DMS 273 treated with DMSO at 0.1 percent for 48 hours (cell line): ENCODE measurements at places on chromosomes 11 and 22.

DNA sequence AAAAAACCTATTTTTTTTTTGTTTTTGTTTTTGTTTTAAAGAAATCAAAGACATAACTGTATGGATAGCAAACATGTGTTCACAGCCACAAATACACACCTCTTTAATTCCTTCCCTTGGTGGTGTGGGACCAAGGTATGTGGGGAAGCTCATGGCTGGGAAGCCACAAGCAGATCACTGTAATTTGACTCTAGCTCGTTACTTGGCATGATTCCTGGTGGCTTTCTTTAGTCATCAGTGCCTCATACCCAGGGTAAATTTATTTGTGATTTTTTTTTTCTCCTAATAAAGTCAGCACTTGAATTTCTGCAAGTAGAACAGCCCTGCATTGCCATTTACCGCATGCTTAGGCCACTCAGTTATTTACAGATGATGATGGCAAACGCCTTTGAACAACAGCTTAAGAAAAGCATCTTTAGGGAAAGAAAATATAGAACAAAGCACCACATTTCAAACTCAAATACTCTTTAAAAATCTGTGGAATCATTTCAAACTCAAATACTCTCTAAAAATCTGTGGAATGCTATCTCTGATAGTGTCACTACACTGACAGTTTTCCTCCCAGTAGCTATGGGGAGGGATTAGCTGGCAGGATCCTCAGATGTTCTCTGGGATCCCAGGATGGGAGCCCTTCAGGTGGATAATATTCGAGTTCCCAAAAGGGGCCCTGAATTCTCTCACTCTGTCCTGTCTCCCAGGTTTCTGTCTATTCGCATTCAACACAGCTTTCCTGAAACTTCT is 687.2 kb downstream of the OPCML start:
- DNase-seq, result no peak

GRCh38 chr11:125452125-125452470 is 44.0 kb downstream of the FEZ1 start:
- DNase-seq, result no peak

DNA sequence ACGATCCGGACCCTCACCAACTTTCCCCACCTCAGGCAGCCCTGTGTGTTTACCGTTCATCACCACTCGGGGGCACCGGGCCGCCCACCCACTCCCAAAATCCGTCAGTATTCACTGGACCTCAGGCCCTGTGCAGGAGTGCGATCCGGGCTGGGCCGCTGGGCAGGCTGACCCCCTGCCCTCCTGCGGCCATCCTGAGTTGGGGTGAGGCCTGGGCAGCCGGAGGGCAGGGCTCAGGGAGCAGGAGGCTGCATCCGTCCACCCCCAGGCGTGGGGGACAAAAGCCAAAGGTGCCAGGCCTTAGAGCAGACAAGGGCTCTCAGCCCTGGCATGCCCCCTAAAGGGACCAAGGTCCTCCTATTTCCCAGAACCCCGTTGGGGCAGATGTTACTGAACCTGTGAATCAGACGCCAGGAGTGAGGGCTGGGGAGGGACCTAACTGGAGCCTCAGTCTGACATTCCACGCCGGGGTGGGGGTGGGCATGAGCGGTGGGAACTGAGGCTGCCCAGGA is 16.8 kb upstream of the TMEM191C start:
- DNase-seq, result no peak

DNA sequence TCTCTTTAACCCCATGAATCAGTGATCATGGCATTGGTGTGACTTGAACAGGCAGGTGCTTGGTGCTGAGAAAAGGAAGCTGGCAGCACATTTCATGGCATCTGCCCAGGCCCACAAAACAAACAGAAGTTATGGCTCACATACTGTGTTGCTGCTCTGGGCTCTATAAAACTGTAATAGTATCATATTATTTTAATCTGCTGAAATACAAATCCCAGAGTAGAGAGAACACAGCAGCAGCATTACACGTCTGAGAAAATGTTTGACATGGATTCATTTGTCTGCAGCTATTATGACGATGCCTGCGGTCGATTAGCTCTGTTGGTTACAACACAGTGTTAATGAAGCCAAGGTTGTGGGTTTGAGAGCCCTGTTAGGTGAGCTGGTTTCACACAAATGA is 80.8 kb downstream of the ALX4 start:
- DNase-seq, result no peak

DNA sequence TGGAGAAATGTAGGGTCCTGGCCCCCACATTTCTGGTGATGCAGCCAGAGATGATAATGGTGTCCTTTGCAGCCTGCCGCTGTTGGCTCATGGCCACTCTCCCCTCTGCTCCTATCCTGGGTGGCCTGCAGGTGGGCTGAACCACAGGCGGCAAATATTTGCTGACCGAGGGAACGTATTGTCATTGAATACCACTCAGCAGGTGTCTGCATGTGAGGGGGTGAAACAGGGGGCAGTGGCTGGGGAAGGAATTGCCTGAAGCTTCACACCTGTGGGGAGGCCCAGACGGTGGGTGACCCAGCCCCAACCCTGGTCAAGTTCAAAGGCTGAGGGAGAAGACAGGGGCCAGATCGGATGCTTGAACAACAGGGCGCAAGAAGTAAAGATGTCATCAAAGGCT is 73.3 kb upstream of the WNT11 start:
- DNase-seq, result no peak

GRCh38 chr22:40289991-40290459 is 56.3 kb upstream of the ADSL start:
- DNase-seq, result no peak

- DNase-seq, result no peak
These were observed 19.9 kb upstream of the MUC5B start for GRCh38 chr11:1202776-1203504.

GRCh38 chr11:8017071-8017470 is 29.9 kb downstream of the EIF3F start:
- no peak for DNase-seq

- no peak for DNase-seq
These were observed 5.1 kb upstream of the SYCE3 start for GRCh38 chr22:50567721-50568252.

DNA sequence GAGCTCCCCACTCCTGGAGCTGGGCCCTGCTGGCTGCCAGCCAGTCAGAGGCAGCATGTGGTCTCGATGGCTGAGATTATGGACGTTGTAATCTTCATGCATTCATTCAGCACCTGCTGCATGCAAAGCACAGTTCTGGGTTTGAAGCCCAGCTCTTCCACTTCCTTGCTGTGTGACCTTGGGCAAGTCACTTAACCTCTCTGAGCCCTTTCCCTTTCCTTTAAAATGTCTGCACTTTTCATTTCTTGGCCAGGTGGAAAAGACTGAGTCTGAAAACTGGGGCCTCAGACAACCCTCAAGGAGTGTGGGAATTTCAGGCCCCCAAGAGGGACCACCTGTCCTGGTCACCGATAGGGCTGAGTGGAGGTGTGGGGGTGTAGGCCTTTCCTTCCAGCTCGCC is 24.6 kb upstream of the MYEOV start:
- no peak for DNase-seq

DNA sequence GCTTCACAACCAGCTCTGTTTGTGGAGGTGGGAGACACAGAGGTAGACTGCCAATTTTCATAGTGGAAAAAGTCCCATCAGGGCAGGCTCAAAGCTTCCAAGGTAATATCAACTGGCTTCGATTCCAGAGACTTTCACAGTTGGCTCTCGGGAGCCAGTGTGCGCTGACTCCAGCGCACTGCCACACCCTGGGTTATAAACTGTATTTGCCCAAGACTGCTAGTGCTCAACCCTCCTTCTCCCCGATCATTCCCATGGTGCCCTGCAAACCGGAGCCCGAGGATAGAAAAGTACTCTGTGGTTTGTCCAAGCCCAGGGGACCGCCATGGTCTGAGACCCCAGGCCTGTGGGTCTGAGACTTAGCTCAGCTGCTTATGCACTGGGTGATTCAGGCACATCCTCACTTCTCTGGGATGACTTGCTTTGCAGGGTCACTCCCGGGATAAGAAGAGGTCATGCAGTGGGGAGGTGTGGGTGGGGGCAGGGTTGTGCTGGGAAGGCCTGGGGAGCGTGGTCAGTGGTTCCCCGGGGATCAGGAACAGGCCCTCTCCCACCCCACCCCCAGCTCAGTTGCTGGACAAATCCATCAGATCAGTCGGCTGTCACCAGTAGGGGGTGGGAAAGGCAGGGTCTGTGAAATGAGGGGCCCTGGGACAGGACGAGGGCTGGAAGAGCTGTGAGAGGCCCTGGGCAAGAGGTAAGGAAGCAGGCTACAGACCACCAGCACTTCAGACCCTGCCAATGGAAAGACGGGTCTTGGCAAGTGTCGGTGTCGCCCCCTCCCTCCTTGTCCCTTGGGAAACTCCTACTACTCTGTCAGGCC is 26.7 kb upstream of the PICK1 start:
- DNase-seq, result no peak

- DNase-seq, result no peak
These were observed 35.5 kb downstream of the MSANTD4 start for GRCh38 chr11:105986554-105986953.

DNA sequence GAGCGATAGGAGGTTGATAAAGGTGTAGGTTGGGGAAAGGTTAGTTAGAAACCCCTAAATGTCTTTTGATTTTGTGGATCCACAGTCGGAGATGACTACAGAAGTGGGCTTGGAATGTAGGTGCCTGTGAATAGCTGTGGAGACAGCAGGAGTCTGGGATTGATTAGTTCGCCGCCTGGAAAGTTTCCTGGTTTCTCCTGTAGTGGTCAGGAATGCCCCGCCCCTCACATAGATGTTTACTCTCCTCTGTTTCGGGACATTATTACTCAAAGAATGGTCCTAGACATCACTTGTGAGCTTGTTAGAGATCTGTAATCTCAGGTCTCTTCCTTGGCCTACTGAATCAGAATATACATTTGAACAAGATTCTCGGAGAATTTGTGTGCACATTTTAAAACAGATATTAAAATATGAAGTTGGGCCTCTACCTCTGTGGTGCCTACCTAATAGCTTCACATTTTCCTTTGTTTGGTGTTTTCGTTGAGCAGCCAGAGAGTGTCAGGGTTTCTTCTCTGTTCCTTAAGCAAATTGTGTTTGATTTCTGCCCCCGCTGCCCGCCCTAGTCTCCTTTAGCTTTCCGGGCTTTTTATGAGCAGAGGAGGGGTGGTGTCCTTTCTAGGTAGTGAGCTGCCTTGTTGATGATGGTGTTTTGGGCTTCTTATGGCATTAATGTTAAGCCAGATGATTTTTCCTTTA is 89.4 kb downstream of the PPP6R3 start:
- DNase-seq, result no peak

DNA sequence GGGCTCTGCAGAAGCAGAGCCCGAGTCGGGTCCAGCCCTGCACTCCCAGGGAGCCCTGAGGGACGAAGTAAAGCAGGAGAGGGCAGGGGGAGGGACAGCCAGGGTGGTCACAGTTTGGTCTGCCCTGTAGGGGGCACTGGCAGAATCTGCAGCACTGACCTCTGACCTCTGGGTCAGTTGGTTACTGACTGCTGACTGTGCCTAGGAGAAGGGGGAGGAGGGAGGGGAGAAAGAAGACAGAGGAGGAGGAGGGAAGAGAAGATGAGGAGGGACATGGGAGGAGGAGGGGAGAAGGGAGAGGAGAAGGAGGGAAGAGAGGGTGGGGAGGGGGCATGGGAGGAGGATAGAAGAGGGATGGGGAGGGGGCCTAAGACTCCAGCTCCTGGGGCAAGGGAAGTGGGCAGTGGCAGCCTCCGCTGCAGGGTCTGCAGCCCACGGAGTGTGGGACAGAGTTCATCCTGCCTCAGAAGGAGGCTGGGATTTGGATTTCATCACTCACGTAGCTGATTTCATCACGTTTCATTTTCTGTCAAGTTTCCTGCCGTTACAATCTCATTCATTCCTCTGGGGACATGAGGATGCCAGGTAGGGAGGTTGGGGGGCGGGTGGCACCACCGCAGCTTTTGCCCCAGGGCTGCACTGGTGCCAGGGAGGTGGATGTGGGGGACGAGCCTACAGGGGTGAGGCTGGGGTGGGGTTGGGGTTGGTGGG is 55.2 kb downstream of the FLRT1 start:
- DNase-seq, result no peak

- DNase-seq, result no peak
These were observed 243.1 kb downstream of the KCNA4 start for GRCh38 chr11:29773656-29774264.

- DNase-seq, result no peak
These were observed 22.0 kb downstream of the JAML start for GRCh38 chr11:118202599-118203422.

DNA sequence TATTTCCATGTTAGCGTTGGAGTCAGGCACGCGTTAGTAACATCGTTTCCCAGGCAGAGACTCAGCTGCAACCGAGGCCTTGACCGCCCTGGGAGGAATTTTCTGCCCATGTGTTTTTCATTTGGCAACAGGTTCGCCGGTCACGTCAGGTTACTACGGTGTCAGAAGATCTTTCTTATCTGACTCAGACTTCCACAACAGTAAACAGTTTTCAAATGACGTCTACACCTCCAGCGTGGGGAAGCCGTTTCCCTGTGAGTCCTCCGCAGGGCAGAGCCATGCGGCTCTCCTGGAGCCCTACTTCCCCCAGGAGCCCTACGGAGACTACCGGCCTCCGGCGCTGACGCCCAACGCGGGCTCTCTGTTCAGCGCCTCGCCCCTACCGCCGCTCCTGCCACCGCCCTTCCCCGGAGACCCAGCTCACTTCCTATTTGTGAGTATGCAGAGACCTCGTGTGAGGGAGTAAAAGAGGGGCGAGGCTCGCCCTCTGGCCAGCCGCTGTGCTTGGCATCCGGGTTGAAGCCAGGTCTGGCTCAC is 14.3 kb upstream of the POU2AF3 start:
- DNase-seq, result no peak

DNA sequence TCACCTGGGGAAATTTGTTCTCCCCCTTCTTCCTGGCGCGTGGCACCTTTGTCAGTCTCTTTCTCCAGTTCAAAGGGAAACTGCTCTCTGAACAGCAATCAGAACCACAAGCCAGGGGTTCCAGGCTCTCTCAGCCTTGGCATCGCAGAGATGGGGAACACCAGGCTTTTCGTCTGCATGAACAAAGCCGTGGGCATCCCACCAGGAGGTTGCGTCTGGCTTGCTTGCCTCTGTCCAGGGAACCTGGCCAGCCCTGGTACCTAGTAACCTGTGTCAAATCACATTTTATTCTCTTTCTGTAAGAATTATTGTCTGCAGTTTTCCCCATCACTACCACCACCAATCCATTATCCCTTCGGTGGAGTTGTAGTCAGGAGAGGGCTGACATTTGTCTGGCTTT is 107.0 kb downstream of the WNT7B start:
- DNase-seq, result no peak

DNA sequence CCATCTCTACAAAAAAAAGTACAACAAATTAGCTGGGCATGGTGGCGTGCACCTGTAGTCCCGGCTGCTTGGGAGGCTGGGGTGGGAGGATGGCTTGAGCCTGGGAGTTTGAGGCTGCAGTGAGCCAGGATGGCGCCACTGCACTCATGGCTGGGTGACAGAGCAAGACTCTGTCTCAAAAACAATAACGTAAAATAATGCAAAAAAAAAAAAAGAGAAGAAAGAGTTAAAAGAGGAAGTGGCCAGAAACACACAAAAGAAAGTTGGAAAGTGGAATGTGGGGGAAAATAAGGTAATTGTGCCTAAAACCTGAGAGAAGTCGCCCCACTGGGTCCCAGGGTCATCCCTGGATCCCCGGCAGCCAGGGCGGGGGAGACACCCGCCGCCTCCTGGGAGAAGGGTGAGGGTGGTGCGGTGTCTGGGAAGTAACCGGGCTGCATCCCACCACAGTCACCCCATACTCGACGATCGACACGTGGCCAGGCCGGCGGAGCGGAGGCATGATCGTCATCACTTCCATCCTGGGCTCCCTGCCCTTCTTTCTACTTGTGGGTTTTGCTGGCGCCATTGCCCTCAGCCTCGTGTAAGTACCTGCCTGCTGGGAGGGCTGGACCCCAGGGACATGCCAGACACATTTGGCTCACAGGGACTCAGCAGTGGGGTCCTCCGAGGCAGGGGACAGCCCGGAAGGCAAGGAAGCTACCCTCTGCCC is 8.1 kb downstream of the UPK3A start:
- DNase-seq, result no peak
